ENCODE measurements at places on chromosomes 3 and 15.

GRCh38 chr15:75750261-75751050 is 37.8 kb upstream of the CSPG4 start:
- ATAC-seq = no peak

GRCh38 chr15:39180483-39180933 is 400.4 kb upstream of the THBS1 start:
- no peak for ATAC-seq

- ATAC-seq = peak; percentile 40
Measured at GRCh38 chr3:183178833-183179549, 16.5 kb upstream of the LAMP3 start.

DNA sequence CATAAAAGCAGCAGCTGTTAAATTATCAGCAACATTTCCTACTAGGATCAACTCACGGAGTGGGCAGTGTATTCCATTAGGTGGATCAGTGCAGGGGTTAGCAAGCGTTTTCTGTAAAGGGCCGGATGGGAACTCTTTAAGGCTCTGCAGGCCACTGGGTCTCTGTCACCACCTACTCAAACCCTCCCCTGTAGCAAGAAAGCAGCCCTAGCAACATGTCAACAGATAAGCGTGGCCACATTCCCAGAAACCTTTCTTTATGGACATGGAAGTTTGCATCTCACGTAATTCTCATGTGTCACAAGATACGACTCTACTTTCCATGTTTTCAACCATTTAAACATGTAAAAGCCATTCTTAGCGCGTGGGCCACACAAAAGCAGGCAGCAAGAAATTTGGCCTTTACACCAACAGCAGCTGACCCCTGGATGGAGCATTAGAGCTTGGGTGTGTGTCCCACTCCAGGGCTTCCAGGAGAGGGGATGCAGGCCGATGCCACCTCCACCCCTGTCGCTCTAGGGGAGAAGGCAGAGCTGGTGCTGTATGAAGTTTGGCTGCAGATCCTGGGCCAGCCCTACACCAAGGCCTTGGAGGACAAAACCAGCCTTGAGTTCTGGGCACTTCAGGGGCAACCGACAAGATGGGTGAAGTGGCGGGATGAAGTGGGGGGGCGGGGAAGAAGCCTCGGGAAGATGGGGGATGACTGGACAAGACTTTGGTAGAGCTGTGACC is 48.2 kb upstream of the CSPG4 start:
- no peak for ATAC-seq

DNA sequence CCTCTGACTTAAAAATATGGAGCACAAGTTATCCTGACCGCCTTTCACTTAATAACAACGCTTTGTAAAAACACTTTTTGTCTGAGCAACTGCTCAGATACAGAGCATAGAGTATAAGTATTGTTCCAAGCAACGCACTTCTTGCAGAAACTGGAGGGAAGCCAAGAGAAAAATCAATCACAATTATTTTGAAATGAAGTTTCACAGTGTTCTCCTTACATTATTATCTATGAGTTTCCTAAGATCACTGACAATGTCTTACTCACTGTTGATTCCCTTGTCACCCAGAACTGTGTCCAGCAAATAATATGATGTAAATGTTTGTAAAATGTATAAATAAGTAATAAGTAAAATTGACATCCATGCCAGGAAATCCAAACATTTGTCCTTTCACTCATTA is 184.6 kb upstream of the GPR149 start:
- ATAC-seq = no peak

DNA sequence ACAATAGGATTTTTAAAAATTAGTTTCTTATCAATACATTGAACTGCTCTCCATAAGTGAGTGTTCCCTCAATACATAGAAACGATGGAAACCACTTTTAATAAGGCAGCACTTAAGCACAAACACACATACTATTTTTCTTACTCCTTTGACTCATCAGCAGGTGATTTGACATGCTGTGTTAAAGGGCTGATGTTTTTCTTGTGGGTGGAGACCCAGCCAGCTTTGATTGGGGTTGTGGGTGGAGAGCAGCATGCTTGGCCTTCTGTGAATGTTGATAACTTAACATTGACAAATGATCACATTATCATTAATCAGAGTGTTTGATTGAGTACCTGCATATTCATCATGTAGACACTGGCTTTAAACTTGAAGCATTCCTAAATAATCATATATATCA is 223.0 kb upstream of the DPH6 start:
- no peak for ATAC-seq

GRCh38 chr3:72601060-72601459 is 247.2 kb downstream of the SHQ1 start:
- no peak for ATAC-seq

Data from gastroesophageal sphincter (tissue), 4 donors.